ENCODE measurements at places on chromosomes 3 and 15.

DNA sequence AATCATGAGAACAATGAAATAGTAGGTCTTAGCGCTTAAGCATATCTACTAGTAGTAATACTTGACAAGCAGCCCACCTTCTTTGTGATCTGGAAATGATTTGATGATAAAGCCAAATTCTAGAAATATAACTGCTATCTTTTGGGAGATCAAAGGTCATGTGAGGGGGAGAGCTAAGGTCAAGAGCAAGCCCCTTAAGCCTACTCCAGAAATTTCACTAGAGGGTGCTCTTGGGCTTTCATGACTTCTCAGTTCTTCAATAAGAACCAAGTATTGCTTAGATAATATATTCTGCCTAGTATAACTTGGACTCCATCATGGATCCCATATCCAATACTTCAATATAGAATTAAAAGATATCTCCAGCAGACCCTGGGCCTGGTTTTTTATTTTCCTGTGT is 319.6 kb downstream of the ZBTB20 start:
- no peak for DNase-seq

- DNase-seq, result no peak
These were observed 3.9 kb downstream of the CPOX start for GRCh38 chr3:98589331-98590036.

DNA sequence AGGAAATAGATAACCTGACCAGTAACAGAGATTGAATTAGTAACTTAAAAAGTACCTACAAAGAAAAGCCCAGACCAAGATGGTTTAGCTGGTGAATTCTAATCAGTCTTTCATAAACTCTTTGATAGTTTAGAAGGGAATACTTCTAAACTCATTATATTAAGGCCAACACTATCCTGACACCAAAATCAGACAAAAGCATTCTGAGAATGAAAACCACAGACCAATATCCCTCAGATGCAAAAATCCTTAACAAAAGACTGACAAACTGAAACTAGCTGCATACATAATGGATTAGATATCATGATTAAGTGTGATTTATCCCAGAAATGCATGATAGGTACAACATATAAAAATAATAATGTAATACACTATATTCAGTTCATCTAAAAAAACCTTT is 115.6 kb downstream of the RFX7 start:
- no peak for DNase-seq

GRCh38 chr3:123076496-123077418 is 9.9 kb downstream of the PDIA5 start:
- DNase-seq, result no peak

- no peak for DNase-seq
These were observed 236.3 kb downstream of the MEX3B start for GRCh38 chr15:81809543-81809942.

DNA sequence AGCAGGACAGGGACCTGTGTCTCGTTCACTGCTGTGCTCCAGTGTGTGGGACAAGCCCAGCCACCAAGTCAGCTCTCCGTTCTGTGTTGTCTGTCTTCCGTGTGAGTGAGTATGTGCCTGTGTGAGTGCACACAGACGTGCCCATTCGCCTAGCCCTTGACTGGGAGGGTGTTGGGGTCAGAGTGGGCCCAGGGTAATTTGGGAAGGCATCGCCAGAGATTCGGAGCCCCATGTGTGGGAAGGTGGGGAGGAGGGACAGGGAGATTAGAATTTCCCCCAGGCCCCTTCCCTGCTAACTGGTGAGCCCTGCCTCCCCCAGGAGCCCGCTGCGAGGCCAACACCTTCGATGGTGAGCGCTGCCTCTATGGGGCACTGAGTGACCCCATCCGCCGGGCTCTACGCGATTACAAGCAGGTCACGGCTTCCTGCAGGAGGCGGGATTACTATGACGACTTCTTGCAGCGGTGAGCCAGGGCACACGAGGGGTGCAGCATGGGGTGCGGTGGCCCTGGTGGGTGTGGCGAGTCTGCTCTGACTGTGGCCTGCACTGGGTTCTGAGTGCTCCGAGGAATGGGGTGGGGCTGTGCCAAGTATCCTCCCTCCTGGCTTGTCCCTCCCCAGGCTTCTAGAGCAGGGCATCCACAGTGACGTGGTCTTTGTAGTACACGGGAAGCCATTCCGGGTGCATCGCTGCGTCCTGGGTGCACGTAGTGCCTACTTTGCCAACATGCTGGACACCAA is 3.1 kb downstream of the ABTB1 start:
- no peak for DNase-seq

DNA sequence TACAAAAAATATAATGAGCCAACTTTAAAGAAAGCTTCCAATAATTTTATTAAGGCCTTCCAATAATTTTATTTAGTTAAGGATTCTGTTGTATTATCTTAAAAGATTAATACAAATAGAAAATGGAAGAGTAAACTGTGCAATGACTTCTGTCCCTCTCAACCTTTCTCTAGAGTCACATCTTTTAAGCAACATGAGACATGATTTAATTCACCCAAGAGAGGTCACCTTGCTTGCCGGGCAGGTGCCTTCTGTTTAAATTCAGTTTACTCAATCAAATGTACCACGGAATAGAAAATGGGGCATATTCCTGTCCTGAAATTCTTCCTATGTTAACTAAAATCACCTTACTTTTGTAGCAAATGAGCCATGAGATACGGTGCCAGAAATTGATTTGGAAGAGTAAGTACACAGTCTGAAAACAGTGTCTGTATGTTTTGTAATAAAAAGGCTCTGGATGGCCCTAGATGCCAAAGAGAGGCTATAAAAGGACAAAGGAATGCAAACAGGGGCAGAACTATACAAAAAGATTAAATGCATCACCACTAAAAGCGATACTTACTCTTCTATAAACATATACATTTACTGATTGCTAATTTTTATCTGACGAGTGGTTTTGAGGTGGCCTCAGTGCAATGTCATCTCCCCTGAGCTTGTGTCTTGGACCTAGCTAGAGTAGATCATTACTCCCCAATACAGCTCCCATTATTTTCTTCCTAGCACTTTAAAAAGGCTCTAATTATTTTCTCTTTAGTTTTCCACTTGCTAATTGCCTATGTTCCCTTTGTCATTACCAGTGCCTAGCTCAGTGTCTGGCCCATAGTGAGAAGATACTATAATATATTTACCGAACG is 134.0 kb downstream of the FHIT start:
- DNase-seq, result no peak

DNA sequence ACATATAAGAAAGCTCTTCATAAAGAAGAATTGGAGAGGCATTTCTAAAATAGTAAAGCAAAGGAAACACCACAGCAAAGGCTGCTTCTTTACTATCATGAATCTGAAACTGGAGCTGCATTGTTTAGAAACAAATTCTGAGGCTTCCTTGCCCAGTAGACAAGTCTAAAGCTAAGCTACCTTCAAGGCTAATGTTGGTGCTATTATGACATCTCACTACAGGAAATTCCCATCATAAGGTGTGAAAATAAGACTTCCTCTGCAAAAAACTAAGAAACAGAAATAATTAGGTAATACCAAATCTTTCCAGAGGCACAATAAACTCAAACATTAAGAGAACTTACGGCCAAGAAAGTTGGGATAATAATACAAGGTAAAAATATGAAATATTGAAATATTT is 89.9 kb upstream of the P3H2 start:
- no peak for DNase-seq

GRCh38 chr3:100650651-100651619 is 41.5 kb downstream of the ADGRG7 start:
- no peak for DNase-seq

DNA sequence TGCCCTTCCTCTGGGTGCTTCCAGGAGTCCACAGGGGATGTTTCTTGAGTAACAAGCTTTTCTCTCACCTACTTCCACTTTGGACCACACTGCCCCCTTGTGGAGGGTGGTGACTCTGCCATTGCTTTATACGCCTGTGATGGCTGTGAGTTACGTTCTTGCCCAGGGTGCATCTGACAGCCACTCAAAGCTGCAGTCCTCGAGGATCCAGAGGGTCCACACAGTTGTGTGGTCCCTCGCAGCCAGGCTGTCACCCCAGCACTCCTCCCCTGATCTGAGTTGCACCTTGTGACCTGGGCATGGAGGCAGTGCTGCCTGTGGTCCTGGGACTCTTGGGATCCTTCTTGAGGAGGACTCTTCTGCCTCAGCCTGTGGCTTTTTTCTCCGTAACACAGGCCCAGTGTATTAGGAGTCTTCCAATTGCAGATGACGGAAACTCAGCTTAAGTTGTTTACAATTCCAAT is 23.4 kb downstream of the FOXL2 start:
- DNase-seq, result peak; percentile 34

- DNase-seq, result no peak
These were observed 240.5 kb upstream of the SETMAR start for GRCh38 chr3:4062621-4063020.

- no peak for DNase-seq
These were observed 1037.9 kb downstream of the EPHA3 start for GRCh38 chr3:90145094-90145860.

DNA sequence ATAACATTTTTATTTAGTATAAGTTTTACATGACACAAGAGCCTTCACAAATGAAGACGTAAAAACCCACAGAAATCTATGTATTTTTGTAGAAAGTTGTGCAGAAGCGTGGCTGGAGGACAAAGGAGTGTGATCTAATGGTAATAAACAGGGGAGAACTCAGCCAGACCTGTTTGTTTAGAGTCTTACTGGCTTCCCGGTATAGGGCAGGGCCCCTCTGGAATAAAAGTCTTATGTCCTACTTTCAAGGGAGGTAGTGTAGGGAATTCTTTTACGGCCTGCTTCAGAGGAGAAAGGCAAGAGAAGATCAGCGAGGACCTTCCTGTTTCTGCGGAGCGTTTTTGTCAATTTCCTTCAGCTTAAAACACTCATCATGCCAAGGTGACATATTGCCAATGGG is 103.6 kb downstream of the TGFBR2 start:
- DNase-seq, result no peak

DNA sequence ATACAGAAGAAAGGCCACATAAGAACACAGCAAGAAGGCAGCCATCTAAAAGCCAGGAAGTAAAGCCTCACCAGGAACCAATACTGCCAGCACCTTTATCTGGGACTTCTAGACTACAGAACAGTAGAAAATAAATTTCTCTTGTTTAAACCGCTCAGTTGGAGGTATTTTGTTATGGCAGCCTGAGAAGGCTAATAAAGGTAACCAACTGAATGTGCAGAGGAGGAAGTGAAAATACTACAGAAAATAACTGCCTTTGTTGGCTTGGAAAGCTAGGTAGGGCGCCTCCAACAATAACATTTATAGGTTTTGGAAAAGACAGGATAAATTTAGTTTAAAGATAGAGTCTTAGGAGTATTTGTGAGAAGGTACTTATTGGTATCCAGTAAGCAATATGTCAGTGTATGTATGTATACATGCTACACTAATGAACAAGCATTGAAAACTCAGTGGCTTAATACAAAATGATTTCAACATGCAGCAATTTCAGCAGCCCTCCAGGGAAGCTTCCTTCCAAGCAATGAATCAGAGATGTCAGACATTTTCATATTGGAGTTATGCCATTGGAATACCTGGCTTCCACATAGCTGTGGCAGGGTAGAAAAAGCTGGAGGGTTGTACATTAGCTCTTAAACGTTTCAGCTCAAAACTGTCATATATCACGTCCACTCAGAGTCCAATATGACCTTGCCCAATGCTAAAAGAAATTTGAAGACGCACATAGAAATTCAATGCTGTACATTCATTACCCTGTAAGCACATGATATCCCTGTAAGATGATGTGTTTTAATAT is 48.9 kb downstream of the ZBBX start:
- DNase-seq, result no peak

GRCh38 chr3:50575372-50575771 is 6.0 kb downstream of the HEMK1 start:
- no peak for DNase-seq

DNA sequence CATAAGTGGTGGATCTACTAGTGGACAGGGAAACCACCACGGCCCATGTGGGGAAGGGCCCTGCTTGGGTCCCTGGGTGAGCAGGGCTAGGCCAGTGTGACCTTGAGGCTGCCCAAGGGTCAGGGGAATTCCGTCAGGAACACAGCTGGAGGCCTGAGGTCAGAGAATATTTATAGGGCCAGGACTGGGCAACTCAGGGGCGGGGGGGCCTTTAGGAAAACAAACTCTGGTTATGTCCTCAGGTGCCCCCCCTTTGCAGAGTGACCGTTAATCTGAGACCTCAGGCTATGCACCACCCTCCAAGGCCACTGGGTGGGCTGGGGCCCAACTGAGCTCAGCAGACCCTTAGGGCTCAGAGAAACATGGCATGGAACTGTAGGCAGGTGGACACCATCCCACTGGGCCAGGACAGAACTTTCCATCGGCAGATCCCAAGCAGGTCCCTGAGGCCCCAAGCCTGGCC is 2.5 kb downstream of the TWF2 start:
- no peak for DNase-seq

DNA sequence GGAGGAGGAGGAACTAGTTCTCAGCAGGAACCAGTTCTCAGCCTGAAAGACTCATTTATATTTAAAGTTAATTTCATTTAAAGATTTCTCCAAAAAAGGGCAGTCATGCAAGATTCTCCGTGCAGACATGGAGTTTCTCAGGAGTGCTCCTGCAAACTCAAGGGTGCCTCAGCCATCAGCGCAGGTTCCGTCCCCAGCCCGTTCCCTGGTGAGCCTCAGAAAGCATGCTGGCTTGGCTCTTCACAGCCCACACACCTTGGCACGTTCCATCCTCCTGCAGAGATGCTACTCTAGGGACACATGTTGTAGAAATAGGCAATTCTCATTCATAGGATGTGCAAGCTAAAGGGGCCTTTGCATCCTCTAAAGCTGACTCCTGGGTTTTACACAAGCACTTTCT is 123.0 kb downstream of the LIPC start:
- DNase-seq, result no peak

- peak; percentile 19 for DNase-seq
These were observed at the start of gene CACNA2D2 for GRCh38 chr3:50503504-50504342. Gene CACNA2D2, minus strand, starts transcription at chr3:50503634. Its CDS starts 211 bp downstream, at chr3:50503423.

DNA sequence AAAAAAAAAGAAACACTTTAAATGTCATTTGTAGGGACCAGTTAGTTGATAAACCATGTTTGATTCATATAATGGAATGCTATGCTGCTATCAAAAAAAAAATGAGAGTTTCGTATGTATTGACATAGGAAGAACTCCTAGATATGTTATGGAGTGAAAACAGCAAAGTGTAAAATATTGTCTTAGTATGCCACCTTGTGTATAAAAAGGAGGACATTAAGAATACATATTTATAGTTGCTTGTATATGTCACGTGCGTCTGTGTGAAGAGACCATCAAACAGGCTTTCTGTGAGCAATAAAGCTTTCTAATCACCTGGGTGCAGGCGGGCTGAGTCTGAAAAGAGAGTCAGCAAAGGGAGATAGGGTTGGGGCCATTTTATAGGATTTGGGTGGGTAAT is 39.5 kb downstream of the KBTBD8 start:
- no peak for DNase-seq

- no peak for DNase-seq
These were observed 355.3 kb upstream of the DCBLD2 start for GRCh38 chr3:99256788-99257187.

- no peak for DNase-seq
These were observed 51.2 kb upstream of the GATA2 start for GRCh38 chr3:128544190-128544589.
